ENCODE measurements at places on chromosomes 16 and 17.

DNA sequence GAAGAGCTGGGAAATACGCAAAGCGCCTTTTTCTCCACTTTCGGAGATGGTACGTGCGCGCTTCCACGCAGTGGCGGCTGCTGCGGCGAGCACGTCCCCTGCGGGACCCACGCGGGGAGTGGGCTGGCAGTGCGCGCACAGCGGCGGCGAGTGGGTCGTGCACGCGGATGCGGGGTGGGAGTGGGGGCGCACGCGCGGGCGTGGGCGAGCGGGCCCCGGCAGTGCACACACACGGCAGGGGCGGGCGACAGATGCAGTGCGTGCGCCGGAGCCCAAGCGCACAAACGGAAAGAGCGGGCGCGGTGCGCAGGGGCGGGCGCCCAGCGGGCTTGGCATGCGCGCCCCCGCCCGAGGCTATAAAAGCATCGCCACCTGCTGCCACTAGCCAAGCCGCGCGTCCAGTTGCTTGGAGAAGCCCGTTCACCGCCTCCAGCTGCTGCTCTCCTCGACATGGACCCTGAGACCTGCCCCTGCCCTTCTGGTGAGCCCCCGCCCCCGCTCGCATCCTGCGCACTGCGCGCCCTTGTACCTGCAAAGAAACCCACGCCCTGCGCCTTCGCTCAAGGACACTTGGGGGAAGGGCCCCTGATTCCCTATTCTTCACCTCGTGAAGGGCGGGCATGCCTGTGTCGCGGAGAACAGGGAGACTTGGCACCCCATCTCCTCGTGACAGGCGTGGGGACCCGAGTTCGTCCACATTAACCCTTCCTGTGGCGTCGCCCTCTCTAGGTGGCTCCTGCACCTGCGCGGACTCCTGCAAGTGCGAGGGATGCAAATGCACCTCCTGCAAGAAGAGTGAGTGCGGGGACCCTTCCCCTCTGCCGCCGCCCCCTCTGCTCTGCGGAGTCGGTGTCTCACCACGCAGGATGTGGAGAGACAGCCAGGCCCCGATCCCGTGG lies at the start of gene MT3:
Gene MT3, plus strand, starts transcription at position 388 of the 899 bp plus-strand sequence. Its CDS starts 63 bp downstream, at position 451.
- no peak for DNase-seq

GRCh38 chr17:40456396-40456951 lies 13.2 kb downstream of the IGFBP4 start:
- DNase-seq: no peak

DNA sequence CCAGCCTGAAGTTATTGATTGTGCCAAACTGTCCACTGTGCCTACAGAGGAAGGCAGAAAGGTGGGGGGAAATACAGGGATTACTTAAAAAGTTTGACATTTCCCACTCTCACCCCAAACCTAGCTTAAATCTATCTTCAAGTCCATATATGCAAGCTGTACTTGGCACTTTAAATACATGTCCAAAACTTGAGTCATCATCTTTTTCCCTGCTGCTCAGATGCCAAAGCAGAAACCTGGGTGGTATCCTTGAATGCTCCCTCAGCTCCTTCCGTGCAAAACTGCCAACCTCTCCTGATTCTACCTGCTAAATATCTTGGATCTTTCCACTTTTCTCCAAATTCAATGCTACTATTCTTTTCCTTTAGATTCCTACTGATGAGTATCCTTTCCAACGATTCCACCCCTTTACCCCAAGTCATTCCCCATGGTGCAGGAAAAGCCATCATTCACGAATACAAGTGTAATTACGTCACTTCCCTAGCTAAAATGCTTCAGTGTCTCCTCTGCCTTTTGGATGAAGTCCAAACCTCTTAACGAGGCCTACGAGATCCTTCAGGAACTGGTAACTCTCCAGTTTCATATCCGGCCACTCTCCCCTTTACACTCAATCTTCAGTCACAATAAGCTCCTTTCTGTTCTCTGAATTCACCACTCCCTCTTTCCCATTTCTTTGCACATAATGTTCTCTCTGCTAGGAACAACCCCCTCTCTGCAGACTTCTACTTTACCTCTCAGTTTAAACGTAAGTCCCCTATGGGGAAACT lies 9.3 kb downstream of the BECN1 start:
- DNase-seq: peak; percentile 47

DNA sequence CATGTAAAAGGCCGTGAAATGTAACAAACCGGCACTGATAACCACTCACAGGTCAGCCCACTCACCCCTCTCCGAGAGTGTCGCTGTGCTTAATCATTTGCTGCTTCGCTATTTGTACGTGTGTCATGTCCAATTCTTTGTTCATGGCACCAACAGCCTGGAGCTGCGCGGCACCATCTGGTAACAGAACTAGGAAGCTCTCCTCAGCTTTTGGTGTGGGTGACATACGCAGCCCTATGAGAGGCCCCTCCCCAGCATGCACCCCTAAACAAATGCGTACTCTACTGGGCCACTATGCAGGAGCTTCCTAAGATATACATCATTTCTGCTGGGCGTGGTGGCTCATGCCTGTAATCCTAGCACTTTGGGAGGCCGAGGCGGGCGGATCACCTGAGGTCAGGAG lies 2.3 kb upstream of the PECAM1 start:
- no peak for DNase-seq

DNA sequence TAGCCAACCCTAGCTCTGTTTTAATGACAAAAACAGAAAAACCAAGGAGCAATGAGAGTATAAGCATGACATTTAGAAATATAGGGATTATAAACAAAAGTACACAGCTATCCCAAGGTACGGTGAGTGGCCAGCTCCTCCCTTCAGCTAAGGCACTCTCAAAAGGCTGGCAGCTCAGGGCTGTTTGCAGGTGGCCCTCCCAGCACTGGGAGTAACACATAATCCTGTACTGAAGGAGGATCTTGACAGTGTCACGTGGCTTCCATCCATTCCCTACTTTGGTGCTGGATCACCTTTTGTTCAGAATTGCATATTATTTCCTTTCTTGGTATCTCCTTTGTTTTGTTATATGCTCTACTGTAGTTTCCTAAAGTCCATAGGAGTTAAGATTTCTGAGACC lies 500.8 kb downstream of the KCNJ18 start:
- no peak for DNase-seq

GRCh38 chr17:10094797-10095196 lies 103.6 kb downstream of the GAS7 start:
- no peak for DNase-seq

GRCh38 chr16:66576296-66576695 lies 3.0 kb upstream of the CMTM2 start:
- no peak for DNase-seq

GRCh38 chr17:28570716-28571360 lies 486 bp downstream of the PIGS start:
- DNase-seq: no peak

DNA sequence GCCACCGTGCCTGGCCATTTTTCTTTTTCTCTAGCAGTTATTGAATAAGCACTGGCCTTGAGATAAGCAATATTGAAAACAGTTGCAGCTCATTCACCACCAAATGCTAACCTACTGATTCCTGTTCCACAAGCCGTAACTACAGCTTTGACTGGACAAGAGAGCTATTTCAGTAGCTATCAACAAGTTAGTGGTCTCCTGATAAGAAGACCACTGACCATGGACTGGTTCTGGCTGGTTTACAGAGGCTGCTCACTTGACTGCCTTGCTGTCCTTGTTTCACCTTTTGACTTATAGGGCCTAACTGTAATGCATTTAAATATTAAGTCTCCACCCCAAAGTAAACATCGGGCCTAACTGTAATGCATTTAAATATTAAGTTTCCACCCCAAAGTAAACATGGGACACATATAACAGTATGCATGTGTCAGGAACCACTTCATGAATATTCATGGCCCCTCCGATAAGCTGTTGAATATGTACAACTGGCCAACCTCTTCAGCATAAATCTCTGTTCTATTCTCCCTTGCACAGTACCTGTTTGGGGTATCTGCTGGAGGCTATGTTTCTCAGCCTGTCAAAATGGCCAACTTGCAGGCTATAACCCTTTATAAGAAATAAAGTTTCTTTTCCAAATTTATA lies 94.1 kb downstream of the USP32 start:
- no peak for DNase-seq

DNA sequence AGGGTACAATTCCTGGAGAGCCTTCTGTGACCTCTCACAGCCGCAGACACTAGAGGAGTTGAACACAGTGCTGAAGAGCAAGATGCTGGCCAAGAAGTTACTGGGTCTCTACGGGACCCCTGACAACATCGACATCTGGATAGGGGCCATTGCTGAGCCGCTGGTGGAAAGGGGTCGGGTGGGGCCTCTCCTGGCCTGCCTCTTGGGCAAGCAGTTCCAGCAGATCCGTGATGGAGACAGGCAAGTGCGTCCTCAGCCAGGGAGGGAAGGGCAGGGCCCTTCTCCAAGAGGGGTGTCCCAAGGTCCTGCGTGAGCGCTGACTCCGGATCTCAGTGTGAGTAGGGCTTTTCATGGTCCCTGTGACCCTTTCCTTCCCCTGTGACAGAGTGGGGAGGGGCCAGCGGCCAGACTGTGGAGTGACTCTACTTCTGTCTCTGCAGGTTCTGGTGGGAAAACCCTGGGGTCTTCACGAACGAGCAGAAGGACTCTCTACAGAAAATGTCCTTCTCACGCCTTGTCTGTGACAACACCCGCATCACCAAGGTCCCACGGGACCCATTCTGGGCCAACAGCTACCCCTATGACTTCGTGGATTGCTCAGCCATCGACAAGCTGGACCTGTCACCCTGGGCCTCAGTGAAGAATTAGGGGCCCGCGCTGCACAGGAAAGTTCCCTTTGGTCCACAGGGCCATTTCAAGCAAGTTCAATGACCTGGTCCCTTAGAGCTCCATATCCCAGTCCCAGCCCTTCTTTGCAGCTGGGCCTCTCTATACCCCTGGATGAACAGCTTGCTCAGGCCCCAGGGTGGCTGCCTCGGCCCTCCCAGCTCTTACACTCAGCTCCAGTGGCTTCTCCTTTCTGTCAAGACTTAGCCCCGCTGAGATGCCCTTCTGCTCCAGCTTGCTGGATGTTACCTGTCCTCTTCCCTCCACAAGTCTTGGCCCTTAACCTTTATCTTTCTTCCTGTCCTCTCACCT lies 13.1 kb downstream of the MPO start:
- DNase-seq: no peak

DNA sequence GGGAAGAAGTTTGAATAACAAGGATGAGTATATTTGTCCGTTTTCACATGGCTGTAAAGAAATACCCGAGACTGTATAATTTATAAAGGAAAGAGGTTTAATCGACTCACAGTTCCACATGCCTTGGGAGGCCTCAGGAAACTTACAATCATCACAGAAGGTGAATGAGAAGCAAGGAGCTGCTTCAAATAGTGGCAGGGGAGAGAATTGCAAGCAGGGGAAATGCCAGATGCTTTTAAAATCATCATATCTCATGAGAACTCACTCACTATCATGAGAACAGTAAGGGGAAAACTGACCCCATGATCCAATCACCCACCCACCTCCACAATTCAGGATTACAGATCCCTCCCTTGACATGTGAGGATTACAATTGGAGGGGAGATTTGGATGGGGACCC lies 212.8 kb upstream of the CDH8 start:
- DNase-seq: no peak

GRCh38 chr16:1258906-1259759 lies 3.3 kb downstream of the TPSD1 start:
- no peak for DNase-seq

DNA sequence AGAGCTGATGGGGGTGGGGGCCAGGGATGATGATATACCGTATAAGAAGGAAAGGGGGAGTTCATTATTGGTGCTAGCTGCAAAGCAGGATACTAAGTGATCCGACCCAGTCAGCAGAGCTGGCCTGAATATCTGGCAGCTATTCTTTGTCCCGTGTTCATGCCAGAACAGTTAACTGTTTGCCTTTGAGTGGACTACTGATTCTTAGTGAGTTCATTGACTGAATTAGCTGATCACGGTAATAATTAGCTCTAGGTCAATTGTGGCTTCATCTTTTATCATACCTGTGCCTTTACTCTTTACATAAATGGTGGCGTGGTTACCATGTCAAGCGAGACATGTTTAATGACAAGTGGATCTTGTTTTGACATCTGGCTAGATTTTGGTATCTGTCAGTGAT lies 5.3 kb downstream of the KPNB1 start:
- no peak for DNase-seq

- no peak for DNase-seq
These were observed 242.1 kb upstream of the NLRP1 start for GRCh38 chr17:5826384-5826783.

DNA sequence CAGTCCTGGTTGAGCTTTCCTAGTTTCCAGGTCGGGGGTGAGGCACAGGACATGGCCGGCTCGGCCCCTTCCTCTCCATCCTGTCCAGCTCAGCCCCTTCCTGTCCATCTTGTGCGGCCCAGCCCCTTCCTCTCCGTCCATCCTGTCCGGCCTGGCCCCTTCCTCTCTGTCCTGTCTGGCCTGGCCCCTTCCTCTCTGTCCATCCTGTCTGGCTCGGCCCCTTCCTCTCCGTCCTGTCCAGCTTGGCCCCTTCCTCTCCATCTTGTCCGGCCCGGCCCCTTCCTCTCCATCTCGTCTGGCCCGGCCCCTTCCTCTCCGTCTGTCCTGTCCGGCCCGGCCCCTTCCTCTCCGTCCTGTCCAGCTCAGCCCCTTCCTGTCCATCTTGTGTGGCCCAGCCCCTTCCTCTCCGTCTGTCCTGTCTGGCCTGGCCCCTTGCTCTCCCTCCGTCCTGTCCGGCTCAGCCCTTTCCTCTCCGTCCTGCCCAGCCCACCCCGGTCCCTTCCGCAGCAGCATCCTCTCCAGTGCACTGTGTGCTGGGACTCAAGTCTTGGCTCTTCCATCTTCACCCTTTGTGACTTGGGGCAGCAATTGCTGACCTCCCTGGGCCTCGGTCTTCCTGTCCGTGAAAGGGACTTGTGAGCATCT lies 5.5 kb upstream of the ZNF750 start:
- no peak for DNase-seq

DNA sequence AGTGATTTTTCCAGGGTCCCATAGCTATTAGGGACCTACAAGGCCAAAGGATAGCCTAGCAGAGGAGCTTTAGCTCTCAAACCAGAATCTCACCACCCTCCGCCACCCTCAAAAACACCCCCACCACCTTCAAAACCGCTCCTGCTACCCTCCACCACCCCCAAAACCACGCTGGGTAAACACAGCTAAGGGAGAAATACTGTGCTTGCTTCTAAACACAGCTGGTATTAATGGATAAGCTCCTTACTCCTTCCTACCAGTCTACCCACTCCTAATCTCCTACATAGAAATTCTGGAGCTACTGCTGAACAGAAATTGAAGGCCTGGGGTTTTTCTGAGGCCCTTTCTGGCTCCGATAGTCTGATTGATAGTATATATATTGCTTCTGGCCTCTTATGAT lies 2.2 kb upstream of the LPCAT2 start:
- no peak for DNase-seq

- no peak for DNase-seq
These were observed 401 bp downstream of the NXN start for GRCh38 chr17:979212-979538.

GRCh38 chr16:15757630-15758251 lies 99.1 kb downstream of the MYH11 start:
- DNase-seq: no peak

GRCh38 chr17:66655861-66656260 lies 179.1 kb upstream of the CACNG5 start:
- no peak for DNase-seq

DNA sequence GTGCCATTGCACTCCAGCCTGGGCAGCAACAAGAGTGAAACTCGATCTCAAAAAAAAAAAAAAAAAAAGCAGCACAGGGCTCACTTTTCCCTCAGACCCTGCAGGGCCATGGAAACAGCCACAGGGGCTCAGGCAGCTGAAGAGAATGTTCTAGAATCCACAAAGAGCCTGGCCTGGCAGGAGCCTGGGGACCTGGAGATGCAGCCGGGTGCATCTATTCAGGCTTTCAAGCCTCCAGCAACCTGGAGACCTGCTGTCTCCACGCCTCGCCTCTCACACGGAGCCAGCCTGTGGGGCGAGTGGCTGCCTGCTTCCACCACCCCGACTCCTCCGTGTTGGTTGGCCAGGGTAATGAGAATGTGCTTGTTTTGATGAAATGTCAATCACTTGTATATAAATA lies 44.0 kb upstream of the MEAK7 start:
- no peak for DNase-seq
